CD4-positive, alpha-beta memory T cell (primary cell): ENCODE measurements at places on chromosomes 4 and X. TPM values are rescaled to one million over a fixed set of nuclear protein-coding genes. Genes with fewer than 3 reads are reported as not detected.

DGKK gene
- total RNA-seq: not detected

DNA sequence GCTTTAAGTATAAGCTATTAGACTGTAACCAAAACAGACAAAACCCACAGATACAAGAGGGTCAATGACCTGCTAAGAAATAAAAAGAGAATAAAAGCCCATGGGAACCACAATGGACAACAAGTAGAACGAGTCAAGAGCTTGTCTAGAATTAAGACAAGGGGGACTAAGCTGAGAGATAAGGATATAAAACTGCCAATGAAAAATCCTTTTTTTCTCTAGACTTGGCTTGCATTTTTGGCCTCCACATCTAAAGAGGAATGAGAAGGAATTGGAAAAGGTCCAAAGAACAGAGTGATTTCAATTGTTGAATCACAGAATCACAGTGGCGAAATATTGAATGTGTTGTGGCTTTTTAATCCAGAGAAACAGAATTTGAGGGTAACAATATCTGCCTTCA is 135.7 kb downstream of the QDPR start:
- DNase-seq: no peak

DMD gene
- total RNA-seq: 0.55 TPM

CD38 gene
- 1.7 TPM for total RNA-seq

AFM gene
- not detected for total RNA-seq

GRCh38 chr4:85740431-85740861 is 265.5 kb downstream of the ARHGAP24 start:
- no peak for DNase-seq

- no peak for DNase-seq
Measured at GRCh38 chr4:140213749-140214148, 59.8 kb upstream of the MAML3 start.

DNA sequence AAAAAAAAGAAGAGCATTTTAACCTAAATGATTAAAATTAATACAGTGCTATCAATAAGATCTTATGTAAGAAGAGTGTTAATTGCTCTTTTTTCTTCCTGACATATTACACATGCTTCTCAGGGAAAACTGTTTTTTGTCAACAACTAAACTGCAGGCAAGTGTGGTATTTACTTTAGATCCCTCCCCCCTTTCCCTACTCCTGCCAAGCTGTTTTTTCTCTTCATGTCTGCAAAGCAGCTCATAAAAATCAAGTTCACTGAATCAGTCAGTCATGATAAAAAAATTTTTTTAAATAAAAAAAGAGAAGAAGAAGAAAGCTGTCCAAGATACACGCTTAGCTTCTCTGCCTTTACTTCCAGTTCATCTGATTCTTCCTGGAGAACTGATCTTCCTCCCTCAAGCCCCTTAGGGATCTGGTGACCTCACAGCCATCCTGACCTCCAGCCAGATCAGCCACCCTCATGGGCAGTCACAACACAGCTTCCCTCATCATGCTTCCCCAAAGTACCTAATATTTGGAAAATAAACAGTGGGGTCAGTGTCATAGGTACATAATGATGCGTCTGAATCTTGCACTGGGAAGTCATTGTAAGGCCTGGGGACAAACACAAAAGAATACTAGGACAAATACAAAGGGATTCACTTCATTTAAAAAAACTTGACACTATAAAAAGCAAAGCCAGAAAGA is 87.0 kb downstream of the ZNF827 start:
- DNase-seq: no peak

GRCh38 chr4:142222127-142222526 is 585.7 kb downstream of the IL15 start:
- DNase-seq: no peak

MAOA gene
- not detected for total RNA-seq

CCSER1 gene
- total RNA-seq: 2.0 TPM

GRCh38 chr4:89336818-89337420 is 29.3 kb upstream of the GPRIN3 start:
- no peak for DNase-seq

- no peak for DNase-seq
Measured at GRCh38 chrX:44253575-44253942, 89.9 kb downstream of the EFHC2 start.

- no peak for DNase-seq
Measured at GRCh38 chrX:129739578-129739977, 799 bp downstream of the XPNPEP2 start.

COL4A6 gene
- total RNA-seq: not detected

GRCh38 chr4:7398788-7399439 is 35.8 kb downstream of the PSAPL1 start:
- DNase-seq: no peak

DNA sequence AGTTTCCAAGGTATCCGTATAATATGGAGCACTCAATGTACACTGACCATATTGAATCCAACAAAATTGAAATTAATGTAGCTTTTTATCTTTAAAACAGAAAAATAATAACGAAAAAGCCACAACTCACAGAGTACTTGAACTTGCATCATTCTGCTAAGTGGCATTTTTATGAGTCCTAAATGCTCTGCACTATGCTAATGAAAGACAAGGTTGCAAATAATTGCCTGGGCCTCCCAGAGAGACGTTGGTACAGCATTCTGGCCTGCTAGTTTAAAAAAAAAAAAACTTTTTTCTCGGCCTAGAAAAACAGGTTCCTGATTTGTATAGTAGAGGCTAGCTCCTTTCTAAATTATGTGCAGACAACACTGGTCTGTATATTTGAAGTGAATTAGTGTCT is 4.3 kb upstream of the FAM9B start:
- DNase-seq: no peak

DNA sequence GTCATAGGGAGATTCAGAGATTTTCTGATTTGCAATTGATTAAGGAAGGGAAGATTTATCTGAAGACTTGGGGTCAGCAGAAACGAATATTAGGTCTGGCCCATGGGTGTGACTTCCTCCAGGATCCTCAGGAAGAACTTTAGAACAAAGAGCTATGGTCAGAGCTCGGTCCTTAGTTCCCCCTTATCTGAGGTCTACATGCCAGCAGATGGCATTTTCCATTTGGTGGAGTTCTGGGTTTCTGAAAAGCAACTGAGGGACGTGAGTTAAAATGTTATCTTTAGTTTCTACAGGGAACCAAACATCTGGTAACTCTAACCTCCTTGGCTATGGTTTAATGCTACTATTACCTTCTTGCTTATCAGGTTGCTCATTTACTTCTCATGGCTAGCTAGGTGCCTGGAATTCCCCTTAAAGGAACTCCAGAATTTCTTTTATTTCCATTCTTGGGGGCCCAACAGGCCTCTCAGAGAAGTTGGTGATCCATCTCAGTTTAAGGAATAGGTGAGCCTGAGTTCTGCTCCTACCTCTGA is 40.7 kb downstream of the KLF3 start:
- no peak for DNase-seq

DNA sequence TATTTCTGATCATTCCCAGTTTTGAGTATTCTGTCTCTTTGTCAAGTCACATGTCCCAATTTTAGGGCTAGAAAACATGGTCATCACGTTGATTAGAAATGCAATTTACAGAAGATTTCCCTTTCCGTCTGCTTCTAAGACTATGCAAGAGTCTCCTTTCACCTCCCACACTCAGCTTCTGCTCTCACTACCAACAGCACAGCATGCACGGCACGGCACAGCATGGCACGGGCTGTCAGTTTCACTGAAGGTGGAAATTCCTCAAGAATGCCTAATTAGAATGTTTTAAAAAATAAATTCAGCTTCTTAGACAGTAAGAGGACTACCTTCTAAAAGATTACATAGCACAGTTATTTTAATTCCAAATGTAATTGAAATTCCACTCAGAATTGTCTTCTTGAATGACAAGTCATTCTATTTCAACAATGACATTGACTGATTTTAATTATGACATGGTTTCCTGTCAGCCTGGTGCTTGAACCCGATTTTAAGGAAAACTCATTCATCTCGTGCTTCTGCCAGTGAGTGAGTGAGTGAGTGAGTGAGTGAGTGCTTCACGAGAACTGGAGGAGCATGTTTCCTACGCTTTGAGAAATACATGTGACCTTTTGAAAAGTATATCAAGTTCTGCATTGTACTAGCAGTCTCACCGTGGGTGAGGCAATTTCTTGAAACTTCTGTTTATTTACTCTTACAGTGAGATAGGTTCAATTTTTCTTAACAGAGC is 124.8 kb upstream of the SORBS2 start:
- DNase-seq: no peak

XKRX gene
- total RNA-seq: 0.47 TPM
